ENCODE measurements at places on chromosomes 3 and 15. TPM values are rescaled to one million over a fixed set of nuclear protein-coding genes. Genes with fewer than 3 reads are reported as not detected.
A peak's percentile ranks its signal among the peaks of the same experiment; 100 is the strongest.

The CHD2 gene
- 47.7 TPM for total RNA-seq

The NUP210 gene
- total RNA-seq = not detected

The ESYT3 gene
- 1.7 TPM for total RNA-seq

The ARNT2 gene
- total RNA-seq = 26.3 TPM

The SAMD7 gene
- total RNA-seq = not detected

The FBXO40 gene
- total RNA-seq = 0.83 TPM

The BTD gene
- 26.7 TPM for total RNA-seq

The ZNF35 gene
- total RNA-seq = 15.3 TPM

The ZNF660 gene
- total RNA-seq = 1.8 TPM

The KNG1 gene
- total RNA-seq = not detected

DNA sequence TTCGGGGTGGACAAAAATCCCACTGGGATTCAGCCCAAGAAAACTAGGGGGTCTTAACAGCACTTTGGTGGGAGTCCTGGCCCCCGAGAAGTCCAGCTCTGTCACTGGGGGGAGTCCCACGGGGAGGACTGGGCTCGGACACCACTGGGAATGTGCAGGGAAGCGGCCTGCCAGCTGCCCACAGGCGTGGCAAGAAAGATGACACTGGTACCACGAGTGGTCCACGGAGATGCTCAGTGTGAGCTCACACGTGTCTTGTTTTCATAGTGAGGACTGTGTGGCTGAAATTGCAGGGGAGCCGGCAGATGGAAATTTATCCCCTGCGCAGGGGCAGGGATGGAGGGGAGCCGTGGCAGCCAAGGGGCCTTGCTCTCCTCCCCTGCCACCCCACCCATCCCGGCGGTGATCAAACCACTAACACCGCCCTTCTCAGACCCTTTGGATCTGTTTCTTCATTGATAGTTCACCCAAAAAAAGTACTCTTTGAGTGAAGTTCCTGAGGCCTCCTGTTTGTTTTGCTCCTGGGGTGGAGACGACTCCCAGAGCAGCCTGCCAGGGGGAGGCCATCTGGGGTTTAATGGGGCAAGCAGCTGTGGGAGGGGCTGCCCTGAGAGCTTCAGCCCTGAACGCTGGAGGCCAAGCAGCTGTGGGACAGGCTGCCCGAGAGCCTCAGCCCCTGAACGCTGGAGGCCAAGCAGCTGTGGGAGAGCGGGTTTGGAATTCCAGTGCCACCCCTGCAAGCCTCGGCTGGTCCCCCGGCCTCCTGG, 130.9 kb downstream of the LRRK1 start:
- DNase-seq = no peak

DNA sequence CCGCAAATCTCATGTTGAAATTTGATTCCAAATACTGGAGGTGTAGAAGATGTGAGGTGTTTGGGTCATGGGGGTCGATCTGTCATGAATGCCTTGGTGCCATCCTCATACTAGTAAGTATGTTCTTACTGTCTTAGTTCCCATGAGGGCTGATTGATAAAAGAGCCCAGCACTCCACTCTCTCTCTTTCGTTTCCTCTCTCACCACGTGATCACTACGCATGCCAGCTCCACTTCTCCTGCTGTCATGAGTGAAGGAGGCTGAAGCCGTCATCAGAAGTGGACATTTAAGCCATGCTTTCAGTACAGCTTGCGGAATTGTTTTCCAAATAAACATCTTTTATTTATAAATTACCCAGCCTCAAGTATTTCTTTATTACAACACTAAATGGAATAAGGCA, 6.1 kb downstream of the OR5H15 start:
- peak; percentile 3 for DNase-seq

DNA sequence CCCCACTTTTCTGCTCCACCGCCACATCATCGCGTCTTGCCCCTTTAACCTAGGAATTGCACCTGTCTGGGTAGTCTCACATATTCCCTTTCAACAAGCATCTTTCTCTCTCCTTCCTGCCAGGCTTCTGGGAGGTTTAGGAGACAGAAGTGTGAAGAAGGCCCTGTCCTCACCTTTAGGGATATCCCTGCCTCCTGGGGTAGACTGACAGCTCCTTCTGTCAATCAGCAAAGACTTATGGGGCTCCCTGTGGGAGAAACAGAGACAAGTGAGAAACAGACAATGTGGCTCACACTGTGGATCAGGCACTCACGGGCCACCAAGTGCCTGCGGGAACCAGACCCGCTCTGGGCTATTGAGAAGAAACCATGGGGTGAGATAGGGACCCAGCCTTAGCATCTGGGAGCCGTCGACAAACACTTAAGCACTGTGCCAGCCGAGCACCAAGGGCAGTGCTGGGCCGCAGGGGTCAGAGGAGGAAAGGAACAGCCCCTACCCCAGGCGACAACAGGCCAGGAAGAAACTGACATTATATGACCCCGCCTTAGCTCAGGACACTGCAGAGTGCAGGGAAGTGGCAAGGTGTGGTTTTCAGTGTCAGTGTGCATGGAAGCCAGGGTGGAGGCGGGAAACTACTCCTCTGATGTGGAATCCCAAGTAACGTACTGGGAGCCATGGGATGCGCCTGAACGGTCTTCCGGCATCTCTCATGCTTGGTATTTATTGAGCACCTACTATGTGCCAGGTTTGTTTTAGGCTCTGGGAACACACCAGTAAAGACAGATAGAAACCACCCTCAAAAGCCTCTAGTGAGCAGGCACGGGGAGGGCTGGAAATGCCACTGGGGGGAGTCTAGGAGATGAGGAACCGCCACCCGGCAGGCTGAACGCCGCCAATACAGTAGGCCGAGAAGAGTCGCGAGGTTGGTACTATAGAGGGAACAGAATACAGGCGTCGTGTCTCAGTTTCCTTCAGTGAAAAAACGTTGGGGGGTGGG, 1.8 kb downstream of the EFCC1 start:
- no peak for DNase-seq

DNA sequence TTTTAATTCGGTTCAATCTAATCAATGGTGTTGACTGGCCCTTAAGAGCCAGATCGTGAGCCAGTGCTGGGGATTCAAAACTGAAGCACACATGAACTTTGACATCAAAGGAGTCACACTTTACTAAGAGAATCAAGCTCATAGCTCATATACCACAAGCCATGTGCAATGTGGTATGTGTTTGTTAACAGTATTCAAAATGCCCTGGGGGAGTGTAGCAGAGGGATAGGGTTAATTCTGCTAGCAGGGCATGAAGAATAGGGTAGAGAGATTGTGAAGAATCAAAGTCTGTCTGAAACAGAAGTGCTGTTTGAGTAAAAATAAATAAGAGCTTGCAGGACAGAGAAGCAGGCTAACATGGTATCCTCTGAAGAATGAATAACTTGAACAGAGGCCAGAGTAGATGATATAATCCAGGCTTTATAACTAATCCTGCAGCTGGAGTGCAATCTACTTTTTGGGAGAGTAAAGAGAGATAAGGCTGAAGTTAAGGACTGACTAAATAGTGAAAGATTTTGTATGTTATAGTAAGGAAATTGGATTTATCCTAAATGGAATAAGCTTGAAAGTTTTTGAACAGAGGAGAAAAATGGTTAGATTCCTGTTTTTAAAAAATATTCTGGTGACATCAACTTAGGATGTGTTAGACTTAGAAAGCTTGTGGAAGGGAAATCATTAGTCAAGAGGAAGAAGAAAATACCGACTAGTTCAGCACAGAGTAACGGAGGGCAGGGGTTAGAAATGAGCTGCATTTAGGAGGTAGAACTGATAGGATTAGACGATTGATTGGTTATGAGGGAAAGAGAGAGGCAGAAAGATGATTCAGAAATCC, 292.0 kb downstream of the NFKBIZ start:
- no peak for DNase-seq

GRCh38 chr15:66084704-66085103, 168.8 kb downstream of the MEGF11 start:
- DNase-seq = no peak

DNA sequence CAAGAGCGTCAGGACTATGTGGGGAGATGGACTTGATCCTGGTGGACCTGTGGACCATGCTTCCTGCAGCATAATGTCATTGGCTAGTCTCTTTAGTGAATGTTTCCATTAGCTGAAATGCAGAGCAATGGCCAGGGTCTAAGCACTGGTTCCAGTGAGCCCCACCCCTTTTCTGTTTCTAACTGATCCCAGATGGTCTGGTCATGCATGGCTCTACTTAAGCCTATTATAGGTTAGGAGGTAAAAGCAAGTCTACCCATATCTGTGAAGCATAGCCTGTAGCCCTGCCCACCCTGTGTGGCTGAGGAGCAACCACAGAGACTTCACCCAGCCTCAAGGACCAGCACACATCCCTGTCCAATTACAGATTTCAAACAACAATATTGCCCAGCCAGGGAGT, 419.2 kb downstream of the ZNF385D start:
- no peak for DNase-seq

- DNase-seq = no peak
Measured at GRCh38 chr3:136021803-136022202, 56.3 kb downstream of the PPP2R3A start.

DNA sequence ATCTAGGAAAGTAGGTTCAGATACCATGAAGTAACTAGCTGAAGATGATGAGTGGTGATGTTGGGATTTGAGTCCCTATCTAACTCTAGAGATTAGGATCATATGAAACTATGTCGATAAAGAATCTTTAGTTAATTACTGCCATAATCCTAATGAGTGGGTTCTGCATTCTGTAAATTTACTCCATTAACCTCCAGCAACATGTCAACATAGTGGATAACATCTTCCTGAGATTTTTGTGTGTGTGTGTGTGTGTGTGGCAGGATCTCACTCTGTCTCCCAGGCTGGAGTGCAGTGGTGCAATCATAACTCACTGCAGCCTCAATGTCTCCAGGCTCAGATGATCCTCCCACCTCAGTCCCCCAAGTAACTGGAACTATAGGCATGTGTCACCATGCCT, 272.9 kb upstream of the DPH6 start:
- no peak for DNase-seq

DNA sequence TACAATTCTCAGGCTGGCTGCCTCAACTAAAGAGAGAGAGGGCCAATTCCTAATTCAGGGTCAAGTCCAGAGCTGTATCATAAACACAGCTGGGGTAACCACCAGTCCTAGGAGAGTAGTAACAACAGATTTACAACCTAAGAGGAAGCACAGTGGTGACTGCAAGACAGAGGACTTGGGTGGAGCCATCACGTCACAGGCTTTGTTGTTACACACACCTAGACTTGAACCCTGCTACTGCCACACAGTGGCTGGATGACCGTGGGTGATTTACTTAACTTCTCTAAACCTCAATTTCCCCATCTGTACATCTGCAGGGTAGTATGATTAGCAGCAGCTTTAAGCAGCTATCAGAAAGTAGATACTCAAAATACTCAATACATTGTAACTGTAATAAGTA, 78.6 kb downstream of the MYLK start:
- DNase-seq = no peak

- DNase-seq = peak; percentile 50
Measured at GRCh38 chr3:120497336-120497735, 46.5 kb upstream of the FSTL1 start.

- peak; percentile 68 for DNase-seq
Measured at GRCh38 chr15:99104788-99105513, at the start of gene SYNM. Gene SYNM, plus strand, starts transcription at chr15:99105080. Its CDS starts 120 bp downstream, at chr15:99105200.

DNA sequence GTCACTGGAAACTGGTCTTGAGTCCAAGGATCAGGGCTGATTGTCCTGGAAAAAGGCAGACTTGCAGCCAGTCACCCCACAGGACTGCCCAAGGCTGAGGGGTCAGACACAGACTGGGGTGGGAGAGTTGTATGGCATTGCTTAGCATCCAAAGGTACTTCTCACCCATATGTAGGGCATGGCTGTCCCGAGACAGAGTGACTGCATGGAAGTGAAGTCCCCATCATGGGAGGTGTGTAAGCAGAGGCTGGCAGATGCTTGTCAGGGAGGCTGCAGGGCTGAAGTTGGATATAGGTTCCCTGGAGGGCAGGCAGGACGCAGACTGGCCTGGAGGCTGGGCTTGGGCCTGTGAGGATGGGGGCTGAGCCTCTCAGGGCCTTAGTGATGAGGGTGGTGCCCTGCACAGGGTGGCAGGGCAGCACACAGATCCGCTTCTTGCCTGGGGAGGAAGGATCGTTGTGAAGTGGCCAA, 31.1 kb downstream of the PSTPIP1 start:
- DNase-seq = no peak

- no peak for DNase-seq
Measured at GRCh38 chr3:5198986-5199731, 11.7 kb downstream of the EDEM1 start.

GRCh38 chr3:57971975-57972374, 36.2 kb upstream of the FLNB start:
- DNase-seq = no peak

GRCh38 chr3:126389112-126389793, 5.5 kb upstream of the CFAP100 start:
- peak; percentile 70 for DNase-seq

- no peak for DNase-seq
Measured at GRCh38 chr3:6753536-6753935, 107.4 kb upstream of the GRM7 start.

- no peak for DNase-seq
Measured at GRCh38 chr15:29093696-29094343, 175.8 kb downstream of the NSMCE3 start.

DNA sequence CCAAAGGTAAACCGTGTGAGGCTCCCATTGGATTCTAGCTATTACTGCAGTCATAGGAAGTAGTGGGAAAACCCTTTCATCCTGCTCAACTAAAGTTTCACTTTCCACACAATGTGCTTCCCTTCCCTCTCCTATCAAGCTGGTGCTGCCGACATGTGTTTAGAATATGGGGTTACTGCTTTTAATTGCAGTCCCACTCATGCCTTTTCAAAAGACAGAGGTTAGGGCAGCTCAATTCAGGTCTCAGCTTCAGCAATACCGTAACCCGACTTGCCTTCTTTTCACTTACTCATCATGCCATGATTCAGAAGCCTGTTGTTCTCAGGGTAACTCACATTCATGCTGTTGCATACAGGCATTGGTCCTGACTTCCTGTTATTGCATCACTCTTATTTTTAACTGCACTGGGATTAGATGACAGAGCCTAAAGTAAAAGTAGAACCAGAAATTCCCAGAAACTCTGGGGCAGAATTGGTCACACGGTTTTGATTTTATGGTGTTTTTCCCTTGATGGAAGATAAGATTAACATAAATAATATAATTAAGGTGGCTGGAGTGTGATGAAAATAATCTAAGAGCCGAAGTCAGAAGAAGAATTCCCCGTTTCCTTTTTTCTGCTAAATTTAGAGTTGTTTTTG, 45.7 kb downstream of the C2CD4B start:
- DNase-seq = peak; percentile 93

DNA sequence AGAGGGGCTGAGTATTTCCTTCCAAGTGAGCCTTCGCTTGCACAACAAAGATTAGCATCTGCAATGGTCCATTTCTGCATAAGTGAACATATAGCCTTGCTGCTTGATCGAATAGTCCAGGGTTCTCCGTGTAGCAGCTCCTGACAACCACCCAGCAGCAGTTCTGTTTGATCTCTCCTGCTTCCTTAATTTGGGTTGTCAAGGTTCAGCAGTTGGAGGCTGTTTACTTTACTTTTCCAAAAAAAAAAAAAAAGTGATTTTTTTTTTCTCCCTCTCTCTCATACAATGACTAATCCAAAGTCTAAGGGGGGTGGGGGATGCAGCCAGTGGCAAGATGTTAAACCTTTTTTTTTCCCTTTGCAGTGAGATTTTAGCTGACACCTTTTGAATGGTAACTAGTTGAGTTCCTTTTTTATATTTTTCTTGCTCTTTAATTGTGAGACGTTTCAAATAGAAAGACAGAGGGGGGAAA, 3.6 kb downstream of the FOXP1 start:
- DNase-seq = no peak

- no peak for DNase-seq
Measured at GRCh38 chr3:31450345-31450744, 82.4 kb upstream of the STT3B start.

Measured in myocyte (in vitro differentiated cells).